ENCODE measurements at places on chromosomes 12 and 14.

DNA sequence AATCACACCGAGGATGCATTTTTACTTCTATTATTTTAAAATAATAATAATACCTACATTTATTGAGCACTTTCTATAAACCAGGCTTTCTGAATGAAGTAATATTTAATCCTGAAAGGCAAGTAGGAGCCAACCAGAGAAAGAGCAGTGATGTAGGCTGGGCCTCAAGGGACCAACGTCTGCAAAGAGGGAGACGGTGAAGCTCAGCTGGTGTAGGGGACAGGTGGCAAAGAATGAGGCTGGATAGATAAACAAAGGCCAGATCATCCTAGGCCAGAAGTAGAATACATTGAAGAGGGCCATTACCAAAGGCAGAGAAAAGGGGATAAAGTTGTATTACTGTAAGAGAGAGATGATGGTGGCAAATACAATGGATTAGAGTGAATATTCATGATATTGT, 810 bp upstream of the TMBIM4 start:
- DNase-seq, result no peak

- DNase-seq, result no peak
Measured at GRCh38 chr12:16482726-16483125, 123.2 kb downstream of the LMO3 start.

DNA sequence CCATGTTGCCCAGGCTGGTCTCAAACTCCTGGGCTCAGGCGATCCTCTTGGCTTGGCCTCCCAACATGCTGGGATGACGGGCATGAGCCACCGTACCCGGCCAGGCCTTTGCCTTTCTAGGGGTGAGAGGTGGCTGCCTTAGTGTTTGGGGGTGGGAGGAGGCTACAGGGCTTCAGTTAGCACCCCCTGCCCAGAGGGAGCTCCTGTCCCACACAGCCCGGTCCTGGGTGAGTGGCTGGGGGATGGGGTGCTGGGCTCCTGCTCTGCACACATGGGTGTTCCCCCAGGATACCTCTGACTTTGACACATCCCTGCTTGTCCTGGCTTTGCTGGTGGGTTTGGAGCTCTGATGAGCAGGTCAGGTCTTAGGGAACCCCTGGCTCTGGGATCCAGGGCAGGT, 9.9 kb downstream of the ULK1 start:
- no peak for DNase-seq

DNA sequence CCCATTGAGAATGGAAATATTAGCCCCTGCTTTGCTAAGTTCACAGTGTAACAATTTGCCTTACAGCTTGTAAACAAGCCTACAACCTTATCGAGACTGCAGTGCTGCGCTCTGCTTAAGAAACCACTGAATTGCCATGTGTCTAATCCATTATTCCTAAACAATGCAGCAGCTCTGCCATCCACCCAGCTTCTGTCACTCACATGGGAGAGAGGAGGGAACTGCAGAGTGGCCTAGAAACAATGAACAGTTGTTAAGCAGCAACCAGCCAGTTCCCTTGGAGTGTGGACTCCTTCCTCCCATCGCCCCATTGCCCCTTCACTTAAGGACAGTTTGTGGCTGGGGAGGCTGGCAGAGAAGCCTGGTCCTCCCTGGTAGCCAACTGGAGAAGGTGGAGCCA, 42.9 kb downstream of the TESPA1 start:
- DNase-seq, result no peak

GRCh38 chr14:81309511-81309910, 88.8 kb upstream of the GTF2A1 start:
- DNase-seq, result no peak

GRCh38 chr14:90355540-90356518, 24.1 kb upstream of the NRDE2 start:
- DNase-seq, result no peak

- no peak for DNase-seq
Measured at GRCh38 chr12:106791531-106791930, 17.0 kb downstream of the RIC8B start.

GRCh38 chr12:65106948-65107347, 14.2 kb downstream of the WIF1 start:
- no peak for DNase-seq

DNA sequence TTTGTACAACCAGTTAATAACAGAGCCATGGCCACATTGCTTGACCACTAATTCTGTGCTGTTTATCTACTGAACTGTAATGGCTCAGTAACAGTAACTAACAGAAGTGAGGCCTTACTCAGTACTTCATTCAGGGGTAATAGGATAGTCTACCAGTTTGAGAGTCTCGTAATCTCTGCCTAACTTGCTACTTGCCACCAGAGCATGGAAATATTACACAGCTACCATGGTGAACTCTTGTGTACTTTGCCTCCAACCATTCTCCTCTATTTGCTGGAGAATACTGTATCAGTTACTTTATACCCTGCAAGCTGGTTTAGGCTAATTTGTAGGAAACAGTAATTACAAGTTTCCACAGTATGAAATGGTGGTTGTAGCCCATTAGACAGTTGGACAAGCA, 10.6 kb downstream of the SCFD1 start:
- DNase-seq, result no peak

DNA sequence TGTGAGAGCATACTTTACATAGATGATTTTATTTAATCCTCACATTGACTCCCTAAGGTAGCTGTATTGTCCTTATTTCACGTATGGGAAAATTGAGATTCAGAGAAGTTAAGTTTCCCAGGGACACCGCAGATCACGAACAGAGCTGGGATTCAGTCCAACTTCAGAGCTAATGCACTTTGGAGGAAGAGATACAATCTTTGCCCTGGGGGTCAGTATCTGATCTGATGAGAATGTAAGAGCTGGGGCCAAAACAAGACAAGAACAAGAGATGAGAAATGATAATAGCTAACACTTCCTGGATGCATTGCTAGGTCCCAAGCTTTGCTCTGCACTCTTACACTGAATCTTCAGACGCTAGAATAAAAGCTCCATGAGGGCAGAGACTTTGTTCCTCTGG, 6.0 kb upstream of the CSAD start:
- DNase-seq, result no peak

- no peak for DNase-seq
Measured at GRCh38 chr14:104031384-104031783, 54.1 kb upstream of the ASPG start.

DNA sequence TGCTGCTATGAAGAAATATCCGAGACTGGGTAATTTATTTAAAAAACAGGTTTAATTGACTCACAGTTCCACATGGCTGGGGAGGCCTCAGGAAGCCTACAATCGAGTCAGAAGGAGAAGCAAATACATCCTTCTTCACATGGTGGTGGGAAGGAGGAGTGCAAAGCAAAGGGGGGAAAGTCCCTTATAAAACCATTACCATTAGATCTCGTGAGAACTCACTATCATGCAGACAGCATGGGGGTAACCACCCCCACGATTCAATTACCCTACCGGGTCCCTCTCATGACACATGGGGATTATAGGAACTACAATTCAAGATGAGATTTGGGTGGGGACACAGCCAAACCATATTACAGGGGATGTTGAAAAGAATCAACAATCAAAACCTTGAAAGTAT, 74.9 kb downstream of the PPM1H start:
- DNase-seq, result no peak

DNA sequence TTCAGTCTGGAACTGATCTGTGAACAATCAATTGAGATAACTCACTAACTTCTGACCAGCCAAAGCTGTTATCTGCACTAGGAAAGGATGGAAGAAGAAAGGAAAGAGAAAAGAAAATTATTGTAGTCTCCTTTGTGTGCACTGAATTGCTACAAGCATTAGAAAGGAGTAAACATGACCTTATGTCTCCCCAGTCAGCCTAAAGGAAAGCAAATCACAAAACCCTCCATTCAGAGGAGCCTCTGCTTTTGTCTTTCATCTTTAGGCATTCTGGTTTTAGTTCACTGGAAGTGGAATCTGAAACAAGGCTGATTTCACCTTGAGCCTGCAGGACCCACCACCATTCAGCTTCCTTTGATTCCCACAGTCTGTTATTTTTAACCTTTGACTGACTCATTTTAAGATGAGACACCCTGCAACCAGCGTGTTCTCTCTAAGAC, 26.0 kb downstream of the TBX3 start:
- no peak for DNase-seq

GRCh38 chr12:127809275-127809674, 457.7 kb upstream of the TMEM132C start:
- no peak for DNase-seq

- no peak for DNase-seq
Measured at GRCh38 chr14:104689109-104689880, at the start of gene INF2. Gene INF2, plus strand, starts transcription at chr14:104689618. Its CDS starts 11,748 bp downstream, at chr14:104701366.

GRCh38 chr12:113880988-113881962, 84.8 kb downstream of the RBM19 start:
- DNase-seq, result peak; percentile 55

- no peak for DNase-seq
Measured at GRCh38 chr14:56754921-56755320, 55.4 kb downstream of the OTX2 start.

Data from NCI-H187 treated with DMSO at 0.1 percent for 48 hours (cell line).